Bronchial epithelial cell (primary cell): ENCODE measurements at places on chromosomes 4 and X. TPM values are rescaled to one million over a fixed set of nuclear protein-coding genes. Genes with fewer than 3 reads are reported as not detected.
A peak's percentile ranks its signal among the peaks of the same experiment; 100 is the strongest.

Gene PPP1R2C
- not detected in 2 replicates for total RNA-seq

Gene ETDA
- total RNA-seq: not detected in 2 replicates

- DNase-seq: peak; percentile 79
Measured at GRCh38 chrX:100995469-100995868, 26.0 kb downstream of the ARL13A start.

- no peak for DNase-seq
Measured at GRCh38 chr4:109434007-109434971, 674 bp downstream of the SEC24B start.
